IMR-90 (cell line): ENCODE measurements at places on chromosomes 13 and 19. TPM values are rescaled to one million over a fixed set of nuclear protein-coding genes. Genes with fewer than 3 reads are reported as not detected.

DNA sequence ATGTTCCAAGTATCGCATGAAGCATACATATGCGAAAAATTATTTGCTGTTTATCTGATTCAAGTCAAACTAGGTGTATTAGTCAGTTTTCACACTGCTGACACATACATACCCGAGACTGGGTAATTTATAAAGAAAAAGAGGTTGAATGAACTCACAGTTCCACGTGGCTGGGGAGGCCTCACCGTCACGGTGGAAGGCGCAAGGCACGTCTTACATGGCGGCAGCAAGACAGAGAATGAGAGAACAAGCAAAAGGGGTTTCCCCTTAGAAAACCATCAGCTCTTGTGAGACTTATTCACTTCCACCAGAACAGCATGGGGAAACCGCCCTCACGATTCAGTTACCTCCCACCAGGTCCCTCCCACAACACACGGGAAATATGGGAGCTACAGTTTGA lies 13.0 kb upstream of the PROZ start:
- no peak for DNase-seq

DNA sequence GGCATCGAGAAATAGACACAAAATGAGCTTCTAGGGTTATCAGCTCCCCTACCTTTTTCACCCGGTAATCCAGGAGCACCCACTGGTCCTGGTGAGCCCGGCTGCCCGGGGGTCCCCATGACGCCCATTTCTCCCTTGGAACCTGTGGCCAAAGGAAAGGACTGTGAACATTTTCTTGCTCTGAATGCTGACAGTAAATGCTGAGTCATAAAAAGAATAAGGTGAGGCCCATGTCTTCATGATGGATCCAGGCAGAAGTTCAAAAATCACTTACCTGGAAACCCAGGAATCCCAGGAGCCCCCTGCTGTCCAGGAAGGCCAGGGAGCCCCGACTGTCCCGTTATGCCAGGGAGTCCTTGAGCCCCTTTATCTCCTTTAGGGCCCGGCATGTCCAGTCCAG lies 129.2 kb downstream of the COL4A1 start:
- no peak for DNase-seq

DNA sequence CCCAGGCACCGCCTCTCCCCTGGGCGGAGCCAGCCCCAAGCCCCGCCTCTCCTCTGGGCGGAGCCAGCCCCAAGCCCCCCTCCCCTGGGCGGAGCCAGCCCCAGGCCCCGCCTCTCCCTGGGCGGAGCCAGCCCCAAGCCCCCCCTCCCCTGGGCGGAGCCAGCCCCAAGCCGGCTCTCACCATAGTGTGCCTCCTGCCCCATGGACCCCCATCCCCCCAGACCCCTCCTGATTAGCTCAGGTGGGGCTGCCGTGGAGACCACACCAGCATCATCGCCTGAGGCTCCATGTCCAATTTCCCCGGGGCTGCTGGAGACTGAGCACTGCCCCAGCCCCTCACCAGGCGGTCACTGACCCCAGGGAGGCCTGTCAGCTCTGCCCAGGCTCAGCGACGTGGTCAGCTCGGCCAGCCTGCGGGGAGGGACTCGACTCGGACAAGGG lies 4.2 kb upstream of the MADCAM1 start:
- DNase-seq: no peak

GRCh38 chr13:40992678-40993518 lies 26.2 kb downstream of the ELF1 start:
- no peak for DNase-seq

GRCh38 chr19:6677495-6677882 lies 7.5 kb upstream of the TNFSF14 start:
- no peak for DNase-seq

- DNase-seq: no peak
Observed at GRCh38 chr19:38433268-38433733, at the start of gene RYR1. RYR1 (plus strand) TSS chr19:38433691; CDS start chr19:38433830, 139 bp downstream.

GRCh38 chr13:103812971-103813370 lies 746.8 kb upstream of the SLC10A2 start:
- DNase-seq: no peak

- DNase-seq: peak; percentile 38
Observed at GRCh38 chr13:23918208-23918607, 20.9 kb upstream of the C1QTNF9B start.

GRCh38 chr19:2552859-2553258 lies 76.9 kb downstream of the GADD45B start:
- no peak for DNase-seq

DNA sequence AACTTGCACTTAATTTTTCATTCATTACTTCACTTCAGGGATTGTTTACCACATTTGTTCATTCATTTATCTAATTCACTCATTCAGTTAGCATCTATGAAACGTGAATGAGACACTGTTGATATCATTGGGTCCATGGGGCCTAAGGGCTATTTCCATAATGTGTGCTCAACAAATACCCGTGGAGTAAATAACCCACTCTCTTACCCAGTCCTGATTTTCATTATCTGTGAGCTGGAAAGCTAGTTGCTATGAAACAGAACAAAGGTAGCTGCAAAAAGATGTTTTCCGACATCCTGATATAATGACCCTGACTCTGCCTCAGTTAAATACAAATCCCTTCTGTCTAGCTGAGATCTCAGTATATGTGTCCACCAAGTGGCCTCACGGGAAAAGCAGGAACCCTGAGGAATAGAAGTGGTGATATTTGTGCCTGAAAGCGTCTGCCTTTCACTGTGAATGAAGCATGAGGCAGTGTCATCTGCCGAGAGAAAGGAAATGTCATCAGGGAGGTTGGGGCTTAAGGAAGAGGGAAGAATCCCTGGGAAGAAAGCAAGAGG lies 63.8 kb downstream of the SERTM1 start:
- DNase-seq: no peak

GRCh38 chr13:30354493-30355383 lies 47.4 kb upstream of the KATNAL1 start:
- no peak for DNase-seq

- DNase-seq: no peak
Observed at GRCh38 chr19:4301590-4302242, 473 bp downstream of the TMIGD2 start.

DNA sequence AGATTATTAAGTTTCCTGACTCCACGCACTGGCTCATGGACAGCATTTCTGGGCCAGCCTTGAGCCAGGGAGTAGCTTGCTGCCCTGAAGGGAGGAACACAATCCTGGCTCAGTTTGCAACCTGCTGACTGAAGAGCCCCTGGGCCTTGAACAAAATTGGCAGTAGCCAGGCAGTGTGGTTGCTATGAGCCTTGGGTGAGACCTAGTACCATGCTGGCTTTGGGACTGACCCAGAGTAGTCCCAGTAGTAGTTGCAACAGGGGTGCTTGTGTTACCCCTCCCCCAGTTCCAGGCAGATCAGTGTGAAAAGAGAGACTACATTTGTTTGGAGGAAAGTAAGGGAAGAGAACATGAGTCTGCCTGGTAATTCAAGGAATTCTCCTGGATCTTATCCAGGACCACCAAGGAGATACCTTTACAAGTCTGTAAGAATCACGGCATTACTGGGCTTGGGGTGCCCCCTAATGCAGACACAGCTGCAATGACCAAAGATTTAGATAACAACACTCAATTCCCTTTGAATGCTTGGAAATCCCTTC lies 22.0 kb downstream of the ITGBL1 start:
- peak; percentile 91 for DNase-seq

MAU2 gene
- total RNA-seq: 21.7 and 24.6 TPM in 2 replicates

RASAL3 gene
- total RNA-seq: not detected in 2 replicates

NLRP11 gene
- not detected in 2 replicates for total RNA-seq

NUMBL gene
- 6.3 and 6.9 TPM in 2 replicates for total RNA-seq

TICAM1 gene
- 0.90 and 1.1 TPM in 2 replicates for total RNA-seq

COMP gene
- under 0.01 TPM in 2 replicates for total RNA-seq

TNFSF9 gene
- total RNA-seq: not detected in 2 replicates

SIAH3 gene
- total RNA-seq: not detected in 2 replicates

MISP3 gene
- under 0.01 TPM in 2 replicates for total RNA-seq

SULT2A1 gene
- not detected in 2 replicates for total RNA-seq

PTOV1 gene
- total RNA-seq: 34.4 and 36.1 TPM in 2 replicates

MEX3D gene
- 9.1 and 11.9 TPM in 2 replicates for total RNA-seq

KLF2 gene
- total RNA-seq: 1.1 and 3.3 TPM in 2 replicates

ADGRE1 gene
- not detected in 2 replicates for total RNA-seq

KLK6 gene
- total RNA-seq: not detected in 2 replicates

TNFRSF19 gene
- 18.6 and 21.9 TPM in 2 replicates for total RNA-seq

MCF2L gene
- total RNA-seq: 0.18 TPM in 1 of 2 replicates, not detected in the other
